ENCODE measurements at places on chromosomes 6 and 20. TPM values are rescaled to one million over a fixed set of nuclear protein-coding genes. Genes with fewer than 3 reads are reported as not detected.

DNA sequence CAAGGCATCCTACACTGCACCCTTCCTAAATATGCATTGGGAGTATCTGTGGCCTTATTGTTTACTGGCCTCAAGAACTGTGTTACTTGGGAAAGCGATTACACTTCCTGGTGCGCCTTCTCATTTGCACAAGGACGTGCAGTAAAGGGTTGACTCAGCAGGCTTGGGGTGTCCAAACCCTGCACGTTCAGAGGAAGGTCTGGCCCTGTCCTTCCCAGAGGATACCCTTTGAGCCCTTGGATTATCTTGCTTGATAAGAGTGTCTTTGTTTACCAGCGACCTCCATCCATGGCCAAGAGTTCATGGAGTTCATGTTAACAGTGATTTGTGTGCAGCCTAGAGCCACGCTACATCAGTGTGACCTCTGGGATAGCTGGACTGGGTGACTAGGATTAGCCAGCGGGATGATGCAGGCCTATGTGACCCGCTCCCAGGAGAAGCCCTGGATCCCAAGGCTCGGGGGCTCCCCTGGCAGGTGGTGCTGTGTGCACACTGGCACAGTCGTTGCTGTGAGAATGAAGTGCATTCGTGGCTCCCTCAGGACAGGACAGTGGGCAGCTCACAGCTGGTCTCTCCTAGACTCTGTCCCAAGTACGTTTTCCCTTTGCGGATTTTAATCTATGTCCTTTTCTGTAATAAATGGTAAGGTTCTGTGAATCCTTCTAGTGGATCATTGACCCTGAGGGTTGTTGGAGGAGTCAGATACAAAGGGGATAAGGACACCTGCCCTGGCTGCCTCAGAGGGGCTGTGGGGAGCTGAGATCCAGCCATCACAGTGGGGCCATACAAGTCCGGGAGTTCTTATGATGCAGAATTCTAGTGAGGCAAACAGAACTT is 73.5 kb downstream of the TTLL2 start:
- H3K4me1 ChIP-seq, result no peaks in the 10 kb centered on the region
- no peaks in the 10 kb centered on the region for H3K36me3 ChIP-seq
- no peak overlapping the region for H3K4me3 ChIP-seq

DNA sequence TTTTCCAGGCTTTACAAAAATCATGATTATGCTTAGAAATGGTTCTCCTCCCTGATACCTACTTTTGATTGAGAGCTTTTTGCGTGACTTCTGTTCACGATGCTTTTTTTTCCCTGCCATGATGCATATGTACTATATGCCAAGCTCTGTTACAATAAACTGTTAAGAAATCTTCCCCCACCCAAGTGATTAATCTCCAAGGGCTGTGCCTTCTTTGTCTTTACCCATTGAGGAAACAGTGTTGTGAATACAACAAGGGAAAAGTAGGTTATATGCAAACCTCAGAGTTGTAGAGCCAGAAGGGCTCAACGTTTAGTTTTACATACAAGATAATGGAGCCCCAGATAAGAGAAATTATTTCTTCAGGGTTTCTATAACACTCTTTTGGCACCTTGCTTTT is 34.1 kb upstream of the MYLK2 start:
- no peaks in the 10 kb centered on the region for H3K36me3 ChIP-seq
- no peaks in the 10 kb centered on the region for H3K27me3 ChIP-seq
- H3K4me3 ChIP-seq, result no peak overlapping the region
- H3K4me1 ChIP-seq, result no peaks in the 10 kb centered on the region
- DNase-seq, result no peak
- no peak overlapping the region for H3K27ac ChIP-seq

DNA sequence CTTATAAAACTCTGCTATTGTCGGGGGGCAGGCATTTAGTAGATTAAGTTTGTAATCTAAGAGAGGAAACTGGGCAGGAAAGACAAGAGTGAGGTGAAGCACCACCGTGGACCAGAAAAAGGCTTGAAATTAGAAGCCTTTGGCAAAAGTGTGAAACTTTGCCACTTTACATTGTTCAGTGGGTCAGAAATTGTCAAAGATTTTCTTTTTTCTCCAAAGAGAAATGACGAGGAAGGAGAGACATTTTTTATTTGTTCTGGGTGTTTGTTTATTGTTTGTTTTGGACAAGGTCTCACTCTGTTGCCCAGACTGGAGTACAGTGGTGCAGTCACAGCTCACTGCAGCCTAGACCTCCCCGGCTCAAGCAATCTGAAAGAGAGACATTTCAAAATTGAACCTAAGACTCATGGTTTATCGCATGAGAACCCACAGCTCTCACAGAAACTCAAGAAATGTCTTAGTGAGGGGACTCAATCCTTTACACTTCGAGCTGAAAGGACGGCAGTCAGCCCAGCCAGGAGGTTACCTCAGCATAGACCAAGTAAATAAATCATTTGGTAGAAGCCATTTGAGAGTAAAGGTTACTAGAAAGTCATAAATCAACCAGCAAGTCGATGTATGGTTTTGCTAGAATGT is 262.8 kb upstream of the TAB2 start:
- H3K4me1 ChIP-seq, result no peaks in the 10 kb centered on the region
- DNase-seq, result no peak
- H3K27me3 ChIP-seq, result no peaks in the 10 kb centered on the region
- no peak overlapping the region for H3K4me3 ChIP-seq
- H3K27ac ChIP-seq, result no peak overlapping the region

DNA sequence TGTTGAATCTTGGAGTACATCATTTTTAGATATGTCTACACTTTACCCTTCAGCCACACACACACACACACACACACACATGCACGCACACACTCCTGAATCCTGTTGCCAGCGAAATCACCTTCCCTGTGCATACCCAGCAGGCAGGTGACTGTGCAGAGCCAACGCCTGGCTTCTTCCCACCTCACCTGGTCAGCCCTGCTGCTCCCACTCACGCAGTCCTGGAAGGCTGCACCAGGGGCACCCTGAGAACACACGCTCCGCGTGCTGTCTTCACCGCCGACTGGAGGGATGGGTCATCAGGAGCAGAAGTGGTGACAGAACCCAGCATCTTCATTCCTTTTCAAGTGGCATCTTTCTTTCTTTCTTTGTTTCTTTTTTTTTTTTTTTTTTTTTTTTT is 94.6 kb downstream of the TBXT start:
- H3K36me3 ChIP-seq, result no peaks in the 10 kb centered on the region
- no peak overlapping the region for H3K4me3 ChIP-seq
- no peak overlapping the region for H3K27ac ChIP-seq
- H3K4me1 ChIP-seq, result no peaks in the 10 kb centered on the region
- no peak for DNase-seq

C2 gene
- 19.0 TPM for polyA plus RNA-seq

DNA sequence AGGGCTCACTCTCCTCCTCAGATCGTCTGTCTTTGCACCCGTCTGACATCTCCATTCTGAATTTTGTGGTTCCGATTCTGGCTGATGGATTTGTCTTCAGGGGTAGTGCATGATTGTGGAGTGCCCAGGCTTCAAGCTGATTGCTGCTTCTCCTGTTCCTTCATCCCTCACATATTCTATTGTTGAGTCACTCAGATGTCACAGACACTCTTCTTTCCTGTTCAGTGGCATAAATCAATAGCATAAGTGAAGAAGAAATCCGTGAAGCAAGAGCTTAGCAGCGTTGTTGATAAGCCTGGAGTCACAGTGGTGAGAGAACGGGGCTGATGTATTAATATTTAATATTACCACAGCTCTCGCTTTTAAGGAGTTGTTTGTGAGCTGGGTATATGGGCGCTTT is 152.5 kb downstream of the MTHFD1L start:
- no peaks in the 10 kb centered on the region for H3K36me3 ChIP-seq
- DNase-seq, result no peak
- H3K27ac ChIP-seq, result no peak overlapping the region
